AG08395 (cell line): ENCODE measurements at places on chromosomes 6 and 20.

GRCh38 chr6:78875505-78875904 is 8.2 kb downstream of the IRAK1BP1 start:
- no peak for DNase-seq

DNA sequence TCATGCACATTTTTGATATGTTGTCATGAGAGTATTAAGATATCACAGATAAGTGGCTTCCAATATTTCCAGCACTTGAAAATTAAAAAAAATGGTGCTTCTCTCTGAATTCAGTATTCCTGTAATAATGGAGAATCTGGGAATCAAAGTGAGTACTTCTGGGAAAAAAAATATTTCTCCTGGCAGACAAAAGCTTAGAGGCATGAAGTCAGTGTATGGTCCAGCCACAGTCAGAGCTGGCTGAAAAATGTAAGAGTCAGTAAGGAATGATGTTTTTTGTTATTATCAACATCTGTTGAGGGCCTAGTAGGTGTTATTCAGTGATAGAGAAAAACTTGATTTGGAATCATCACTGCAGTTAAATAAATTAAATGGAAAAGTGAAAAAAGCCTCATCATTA is 3.2 kb upstream of the RFPL4B start:
- DNase-seq = no peak

- DNase-seq = no peak
These were observed 1.9 kb downstream of the RNF39 start for GRCh38 chr6:30073489-30074235.

GRCh38 chr6:5537967-5538366 is 276.7 kb downstream of the FARS2 start:
- DNase-seq = peak; percentile 84

- DNase-seq = no peak
These were observed 30.1 kb upstream of the APMAP start for GRCh38 chr20:25022680-25023079.

GRCh38 chr6:132466952-132467351 is 46.0 kb downstream of the STX7 start:
- no peak for DNase-seq

DNA sequence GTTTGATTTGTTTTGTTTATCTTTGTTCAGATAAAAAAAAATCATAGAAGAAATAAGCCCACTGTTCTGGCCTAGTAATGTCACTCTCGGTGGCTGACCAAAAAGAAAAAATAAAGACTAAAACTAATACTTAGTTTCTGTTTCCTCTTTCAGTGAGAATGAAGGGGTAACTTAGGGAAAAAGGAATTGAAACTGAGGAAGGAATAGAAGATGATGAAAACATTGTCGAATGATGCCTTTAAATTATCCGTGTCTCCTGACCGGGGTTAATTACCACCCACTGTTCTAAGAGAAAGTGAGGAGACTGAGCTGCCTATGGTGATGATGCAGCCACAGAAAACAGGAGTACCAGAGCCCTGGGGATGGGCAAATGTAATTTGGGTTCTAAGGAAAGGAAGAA is 73.1 kb downstream of the PTCHD4 start:
- DNase-seq = no peak

- DNase-seq = no peak
These were observed 22.1 kb upstream of the GNRH2 start for GRCh38 chr20:3021327-3021726.

DNA sequence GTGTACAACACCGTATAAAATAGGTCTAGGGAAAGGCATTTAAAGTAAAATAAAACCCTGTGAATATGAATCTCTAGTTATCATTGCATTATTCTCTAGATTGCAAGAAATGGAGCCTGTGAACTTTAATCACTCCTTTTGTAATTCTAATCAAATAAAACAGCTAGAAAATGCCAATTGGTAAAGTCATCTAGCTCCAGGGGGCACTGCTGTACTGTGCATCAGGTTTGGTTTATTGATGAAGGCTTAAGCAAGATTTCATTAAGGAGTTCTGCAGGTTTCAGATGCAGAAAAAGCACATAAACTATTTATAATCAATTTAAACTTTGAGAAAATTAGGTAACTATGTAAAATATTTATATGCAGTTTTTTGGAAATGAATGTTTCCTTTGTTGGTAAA is 645.0 kb downstream of the PHF3 start:
- no peak for DNase-seq

GRCh38 chr6:43413002-43413401 is 14.3 kb upstream of the ABCC10 start:
- DNase-seq = no peak

- no peak for DNase-seq
These were observed 99.1 kb downstream of the ADGB start for GRCh38 chr6:146697921-146698320.

DNA sequence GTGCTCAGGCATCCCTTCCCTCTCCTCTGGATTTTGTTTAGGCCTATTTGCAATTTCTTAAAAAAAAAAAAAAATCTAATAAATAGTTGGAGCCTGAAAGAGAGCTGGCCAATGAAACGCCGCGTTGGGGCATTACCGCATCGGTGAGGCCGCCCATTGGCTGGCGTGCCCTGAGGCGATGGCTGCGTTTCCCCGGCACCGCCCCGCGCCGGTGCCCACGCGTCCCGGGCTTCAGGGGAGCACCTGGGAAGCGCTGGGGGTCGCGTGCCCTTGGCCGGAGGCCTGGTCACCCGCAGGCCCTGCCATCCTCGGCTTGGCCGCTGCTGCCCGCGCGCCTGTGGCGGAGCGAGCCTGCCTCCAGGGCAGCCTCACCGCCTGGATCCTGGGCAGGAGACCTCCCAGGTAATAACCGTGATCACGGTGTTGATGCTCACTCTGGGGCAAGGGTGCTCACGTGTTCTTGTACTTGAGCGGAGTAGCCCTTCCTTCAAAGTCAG is 155.4 kb downstream of the NRN1 start:
- peak; percentile 74 for DNase-seq

DNA sequence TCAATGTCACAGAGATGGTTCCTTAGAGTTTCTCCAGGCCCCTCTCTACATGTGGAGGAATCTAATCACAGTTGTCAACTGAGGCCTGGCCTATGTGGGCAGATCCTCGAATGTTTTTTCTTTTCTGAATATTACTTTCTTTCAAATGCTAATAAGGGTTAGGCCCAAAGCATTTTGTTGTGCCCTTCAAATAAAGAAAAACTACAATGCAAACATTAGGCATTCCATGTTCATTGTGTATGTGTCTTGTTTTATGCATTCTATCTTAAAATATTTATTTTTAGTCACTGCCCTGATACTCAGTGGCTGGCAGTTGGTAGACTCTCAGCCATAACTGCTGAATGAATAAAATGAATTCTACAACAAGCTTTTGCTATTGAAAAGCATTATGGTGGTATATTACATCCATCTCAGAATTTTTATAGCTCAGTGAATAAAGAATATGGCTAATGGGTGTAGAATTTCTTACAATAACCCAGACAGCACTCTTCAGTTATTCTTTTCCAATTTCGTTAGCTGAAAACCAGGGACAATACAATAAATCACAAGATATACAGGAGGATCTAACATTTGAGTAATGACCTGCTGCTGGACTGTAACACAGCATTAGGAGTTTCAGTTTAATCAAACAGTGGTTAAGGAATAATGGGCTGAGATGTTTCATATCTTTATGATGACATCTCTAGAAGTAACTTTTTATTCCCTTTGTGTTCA is 28.3 kb downstream of the RGS17 start:
- DNase-seq = no peak

DNA sequence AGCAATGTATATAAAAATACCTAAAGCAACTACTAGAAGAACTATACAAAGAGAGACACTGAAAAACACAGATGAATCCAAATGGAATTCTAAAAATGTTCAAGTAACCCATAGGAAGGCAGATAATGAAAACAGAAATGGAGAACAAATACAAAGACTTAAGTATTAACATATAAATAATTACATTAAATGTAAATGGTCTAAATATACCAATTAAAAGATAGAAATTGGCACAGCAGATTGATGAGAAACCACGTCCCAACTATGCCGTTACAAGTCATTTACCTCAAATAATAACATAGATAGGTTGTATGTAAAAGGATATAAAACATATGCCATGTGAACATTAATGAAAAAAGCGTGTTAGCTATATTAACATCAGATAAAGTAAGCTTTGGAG is 40.1 kb downstream of the CEP85L start:
- DNase-seq = no peak

DNA sequence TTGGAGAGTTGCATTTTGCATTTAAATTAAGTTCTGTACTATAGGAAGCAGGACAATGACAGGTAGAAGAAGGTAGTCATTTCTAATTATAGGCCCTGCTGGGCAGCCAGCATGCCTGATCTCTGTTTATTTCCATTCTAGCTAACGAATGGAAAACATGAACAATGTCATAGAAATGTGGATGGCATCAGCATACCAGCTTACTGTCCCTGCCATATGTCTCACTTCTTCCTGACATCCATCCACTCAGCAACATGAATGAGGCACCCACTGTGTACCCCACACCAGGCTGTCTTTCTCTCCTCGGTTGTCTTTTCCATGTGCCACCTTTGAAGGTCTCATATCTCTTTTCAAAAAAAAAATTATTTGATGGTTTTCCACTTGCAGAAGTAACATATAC is 11.1 kb downstream of the ADTRP start:
- DNase-seq = no peak

- DNase-seq = peak; percentile 65
These were observed 41.6 kb downstream of the CCN2 start for GRCh38 chr6:131909408-131910218.

DNA sequence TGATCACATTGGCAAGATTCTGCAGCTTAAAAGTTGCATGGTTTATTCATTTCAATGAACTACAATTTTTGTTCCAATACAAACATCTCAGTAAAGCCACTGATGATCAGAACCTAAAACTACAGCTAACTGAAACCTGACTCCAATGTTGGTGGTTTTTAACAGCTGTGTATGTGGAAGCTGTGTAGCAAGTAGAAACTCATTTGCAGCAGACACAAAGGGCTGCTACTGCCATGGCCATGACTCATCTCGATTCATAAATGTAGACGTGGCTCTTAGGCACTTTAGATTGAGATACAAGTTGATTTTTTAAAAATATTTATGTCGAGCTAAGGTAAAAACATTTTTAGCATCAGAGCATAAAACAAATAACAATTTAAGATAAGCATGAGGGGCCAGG is 19.5 kb upstream of the MAP3K4 start:
- peak; percentile 83 for DNase-seq

DNA sequence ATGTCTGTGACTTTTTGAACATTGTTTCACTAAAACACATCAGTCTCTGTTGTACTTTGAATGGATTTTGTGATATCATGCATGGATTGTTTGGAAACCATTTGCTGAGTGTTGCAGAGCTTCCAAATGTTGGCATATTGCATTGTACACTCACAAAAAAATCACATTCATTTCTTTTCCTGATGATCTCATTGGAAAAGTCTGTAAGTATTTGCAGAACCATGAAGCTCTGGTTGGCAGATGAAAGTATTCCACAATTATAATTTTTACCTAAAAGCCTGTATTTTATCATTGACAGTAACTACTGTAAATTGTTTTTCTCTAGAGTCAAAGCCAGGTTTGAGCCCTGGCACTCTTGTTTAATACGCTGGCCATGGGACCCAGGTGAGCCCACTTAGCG is 42.1 kb downstream of the VAPB start:
- peak; percentile 65 for DNase-seq

- DNase-seq = no peak
These were observed 24.6 kb downstream of the GPR6 start for GRCh38 chr6:110002676-110003075.
